ENCODE measurements at places on chromosomes 2 and 18. TPM values are rescaled to one million over a fixed set of nuclear protein-coding genes. Genes with fewer than 3 reads are reported as not detected.
A peak's percentile ranks its signal among the peaks of the same experiment; 100 is the strongest.

Gene MALL
- 24.1 TPM for total RNA-seq

Gene LOXL3
- total RNA-seq = 9.2 TPM

Gene DUSP19
- total RNA-seq = 3.0 TPM

Gene C2orf72
- 2.7 TPM for total RNA-seq

Gene KCNE4
- 7.3 TPM for total RNA-seq

Gene MSH2
- total RNA-seq = 25.1 TPM

Gene EML6
- 0.89 TPM for total RNA-seq

Gene SERPINB13
- not detected for total RNA-seq

Gene ABCG5
- total RNA-seq = not detected

Gene SAG
- not detected for total RNA-seq

Gene MGAT4A
- 46.0 TPM for total RNA-seq

Gene PDE1A
- total RNA-seq = 45.7 TPM

Gene FBXO15
- 2.6 TPM for total RNA-seq

DNA sequence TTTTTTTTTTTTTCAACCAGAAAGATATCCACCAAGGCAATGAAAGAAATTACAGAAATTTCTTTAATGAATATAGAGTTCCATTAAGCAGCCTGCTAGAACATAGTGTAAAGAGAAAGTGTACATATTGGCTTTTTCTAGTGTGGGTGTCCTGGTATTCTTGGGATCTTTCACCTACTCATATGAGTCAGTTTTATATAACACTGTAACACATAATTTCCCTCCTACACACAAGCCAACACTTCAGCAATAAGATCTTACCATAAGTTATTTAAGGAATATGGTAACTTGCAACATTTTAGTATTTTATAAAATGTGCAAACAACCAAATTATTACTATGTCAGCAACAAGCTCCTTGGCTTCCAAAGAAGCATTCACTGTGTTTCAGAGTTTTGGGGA is 59.9 kb downstream of the ZRANB3 start:
- DNase-seq = no peak

DNA sequence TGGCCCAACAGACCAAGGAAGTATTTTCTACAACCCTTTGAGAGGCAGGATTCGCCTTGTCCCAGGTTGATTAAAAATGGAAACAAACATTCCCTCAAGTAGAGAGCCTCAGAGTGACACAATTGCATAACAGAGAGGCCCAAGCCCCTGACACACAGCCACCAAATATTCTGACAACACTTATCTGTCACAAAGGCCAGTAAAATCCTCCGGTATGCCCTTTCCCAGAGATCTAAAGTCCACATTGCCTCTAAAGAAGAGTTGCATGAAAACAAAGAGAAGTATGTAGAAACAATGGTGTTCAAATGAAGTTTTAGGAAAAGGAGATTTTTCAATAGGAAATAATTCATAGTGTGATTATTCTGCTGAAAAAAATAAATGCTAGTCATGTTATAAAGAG is 32.1 kb downstream of the DSEL start:
- DNase-seq = no peak

DNA sequence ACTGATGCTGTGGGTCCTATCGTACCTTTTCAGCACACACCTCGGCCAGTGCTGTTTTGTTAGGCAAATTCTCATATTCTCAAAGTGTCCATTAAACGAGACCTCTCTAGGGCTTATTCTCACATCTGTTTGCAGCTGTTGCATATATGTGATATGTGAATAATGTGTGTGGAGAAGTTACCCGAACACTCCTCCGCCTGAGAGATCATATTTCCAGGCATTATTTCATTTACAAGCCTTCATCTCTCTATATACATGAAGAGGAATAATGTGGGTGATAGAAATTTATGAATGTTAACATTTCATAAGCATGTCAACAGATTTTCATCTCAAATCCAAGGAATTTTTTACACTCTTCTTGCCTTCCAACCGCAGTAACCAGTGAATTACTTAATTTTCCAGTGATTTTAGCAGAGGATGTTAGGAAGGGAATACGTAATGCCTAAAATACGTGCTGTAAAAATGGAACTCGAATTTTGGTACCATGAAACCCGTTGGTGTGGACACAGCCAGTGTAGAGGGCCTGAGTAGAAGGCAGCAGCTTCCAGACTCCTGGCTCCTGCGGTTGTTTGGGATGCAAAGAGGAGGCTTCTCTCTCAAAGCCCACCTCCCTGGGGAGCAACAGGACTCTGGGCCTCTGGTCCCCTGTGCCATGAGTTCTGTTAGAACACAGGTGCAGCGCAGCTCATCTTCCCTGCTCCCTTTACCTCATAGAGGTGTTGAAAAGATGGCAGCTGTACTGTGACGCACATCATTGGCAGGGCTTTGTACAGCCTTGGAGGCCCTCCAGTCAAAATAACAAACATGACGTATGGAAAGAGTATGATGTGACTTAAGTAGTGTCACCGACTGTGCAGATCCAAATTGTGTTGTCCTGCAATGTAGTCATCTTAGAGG is 280.1 kb downstream of the NEDD4L start:
- DNase-seq = no peak

- no peak for DNase-seq
These were observed 104.0 kb downstream of the PRPF40A start for GRCh38 chr2:152613235-152613634.

- no peak for DNase-seq
These were observed 209.4 kb upstream of the RBBP8 start for GRCh38 chr18:22723773-22724172.

DNA sequence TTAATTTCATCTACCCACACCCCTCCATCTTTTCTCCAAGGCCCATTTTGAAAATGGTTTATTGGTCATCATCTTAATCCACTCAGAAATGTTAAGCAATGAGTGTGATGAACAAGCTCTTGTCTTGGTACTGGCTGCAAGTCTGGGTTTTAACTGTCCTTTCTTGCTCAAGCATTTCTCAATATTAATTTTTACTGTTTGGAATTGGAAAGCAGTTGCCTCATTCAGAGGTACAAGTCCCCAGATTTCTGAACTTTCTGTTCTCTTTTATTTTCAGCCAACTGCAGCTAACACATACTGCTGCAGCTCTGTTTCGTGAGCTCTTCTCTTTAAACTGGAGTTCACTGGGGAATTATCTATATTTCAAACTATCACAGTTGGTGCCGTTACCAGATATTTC is 99.4 kb upstream of the TEX51 start:
- DNase-seq = no peak

DNA sequence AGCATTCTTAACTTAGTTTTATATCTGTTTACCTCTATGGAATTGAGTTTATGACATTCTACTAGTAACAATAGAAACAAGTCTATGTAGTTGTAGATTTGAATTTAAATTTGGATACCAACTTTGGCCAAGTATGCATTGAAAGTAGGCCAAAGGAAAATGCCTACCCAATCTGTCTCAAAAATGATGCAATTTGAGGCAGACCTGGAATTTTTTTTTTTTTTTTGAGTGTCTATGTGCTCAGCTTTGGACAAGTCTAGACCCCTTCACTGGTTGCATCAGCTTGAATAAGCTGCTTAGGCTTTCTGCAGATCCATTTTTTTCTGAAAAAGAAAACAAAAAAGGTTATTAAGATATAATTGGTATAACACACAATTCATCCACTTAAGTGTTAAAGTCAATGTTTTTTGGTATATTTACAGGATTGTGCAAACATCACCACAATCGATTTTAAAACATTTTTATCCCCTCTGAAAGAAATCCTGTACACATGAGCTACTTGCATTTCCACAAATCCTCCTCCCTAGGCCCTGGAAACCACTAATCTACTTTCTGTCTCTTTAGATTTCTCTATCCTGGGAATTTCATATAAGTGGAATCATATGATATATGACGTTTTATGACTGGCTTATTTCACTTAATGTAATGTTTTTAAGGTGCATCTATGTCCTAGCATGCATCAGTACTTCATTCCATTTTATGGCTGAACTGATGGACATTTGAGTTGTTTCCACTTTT is 185.1 kb upstream of the CCDC68 start:
- no peak for DNase-seq

GRCh38 chr2:181738563-181738962 is 58.2 kb upstream of the NEUROD1 start:
- no peak for DNase-seq

DNA sequence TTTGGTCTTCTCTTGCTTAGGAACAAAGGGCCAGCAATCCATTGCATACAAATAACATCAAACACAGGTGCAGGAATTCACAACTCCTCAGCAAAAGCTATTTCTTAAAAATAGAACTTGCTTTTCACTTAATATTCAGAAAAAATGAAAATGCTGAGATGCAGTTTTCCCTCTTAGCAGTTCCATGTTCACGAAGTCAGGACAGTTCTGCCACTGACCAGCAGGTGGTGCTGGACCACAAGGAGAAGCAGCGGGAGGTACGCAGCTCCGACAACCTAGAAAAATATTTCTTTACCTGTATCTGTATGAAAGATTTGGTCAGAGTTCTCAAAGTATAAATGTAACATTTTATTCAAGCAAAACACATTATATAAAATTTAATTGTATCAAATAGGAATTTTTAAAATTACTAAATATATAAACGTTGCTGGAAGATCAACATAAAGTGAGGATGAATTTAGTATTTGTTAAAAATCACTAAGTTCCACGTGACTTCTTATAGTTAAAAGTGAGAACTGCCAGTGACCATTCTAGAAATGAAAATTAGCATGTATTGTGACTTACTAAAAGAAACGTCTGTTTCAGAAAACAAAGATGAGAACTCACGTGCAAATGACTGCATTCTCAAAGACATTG is 48.8 kb downstream of the ADNP2 start:
- peak; percentile 90 for DNase-seq

DNA sequence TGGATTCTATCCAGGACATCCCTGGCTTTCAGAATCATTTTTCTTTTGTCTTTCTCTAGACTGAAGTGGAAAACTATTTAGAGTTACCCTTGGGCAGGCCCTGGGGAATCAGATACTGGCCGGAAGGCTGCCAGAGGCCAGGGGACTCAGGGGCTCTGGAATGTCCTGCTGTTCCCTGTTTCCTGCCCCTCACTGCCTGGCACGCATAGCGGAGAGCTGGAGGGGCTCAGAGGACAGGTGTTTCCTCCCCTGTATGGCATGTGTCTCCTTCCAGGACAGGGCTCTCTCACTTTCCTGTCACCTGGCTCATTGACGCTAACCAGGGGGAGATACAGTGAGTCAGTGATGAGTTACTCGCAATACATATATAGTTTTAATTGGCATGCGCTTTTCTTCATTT is 38.8 kb downstream of the DYSF start:
- peak; percentile 32 for DNase-seq

- DNase-seq = no peak
These were observed 77.3 kb upstream of the SMAD7 start for GRCh38 chr18:49028091-49028490.

DNA sequence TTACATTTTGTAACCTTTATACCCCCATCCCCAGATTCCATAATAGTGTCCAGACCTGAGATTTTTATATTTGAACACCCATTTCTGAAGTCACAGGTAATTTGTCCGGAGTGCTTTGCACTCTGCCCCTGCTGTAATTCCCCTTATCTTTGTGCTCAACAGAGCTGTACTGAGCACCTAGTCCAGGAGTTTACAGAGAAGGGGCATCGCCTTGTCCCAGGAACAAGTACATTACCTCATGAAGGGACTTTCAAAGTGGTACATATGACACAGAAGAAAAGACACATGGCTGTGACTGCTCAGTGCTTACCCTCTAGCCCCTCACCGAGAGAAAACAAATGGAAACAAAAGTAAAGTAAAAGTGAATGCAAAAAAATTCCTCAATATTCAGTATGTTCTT is 373.5 kb downstream of the SOX11 start:
- DNase-seq = no peak

GRCh38 chr2:201858281-201859184 is 52.2 kb downstream of the CDK15 start:
- peak; percentile 62 for DNase-seq

DNA sequence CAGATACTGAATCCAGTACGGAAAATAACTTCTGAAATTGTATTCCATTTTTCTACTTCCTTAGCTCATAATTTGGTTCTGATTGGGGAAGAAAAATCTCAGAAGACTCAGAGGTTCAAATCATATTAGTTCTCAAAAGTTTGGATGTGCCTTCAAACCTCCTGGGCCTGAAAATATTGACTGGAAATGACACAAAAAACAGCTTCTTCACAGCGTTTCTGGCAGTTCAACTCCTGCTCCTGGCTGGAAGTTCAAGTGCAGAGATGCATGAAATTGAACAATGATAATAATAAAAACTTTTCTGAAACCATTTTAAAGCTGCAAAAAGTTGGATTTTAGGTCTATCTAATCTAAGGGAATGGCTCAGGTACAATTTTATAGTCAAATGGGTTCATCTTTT is 1459.9 kb upstream of the CELF4 start:
- no peak for DNase-seq

- DNase-seq = no peak
These were observed 467.6 kb upstream of the HS6ST1 start for GRCh38 chr2:128786316-128786715.

GRCh38 chr2:105691947-105692390 is 52.7 kb upstream of the NCK2 start:
- no peak for DNase-seq

GRCh38 chr18:75319905-75320304 is 107.6 kb downstream of the SMIM21 start:
- no peak for DNase-seq

DNA sequence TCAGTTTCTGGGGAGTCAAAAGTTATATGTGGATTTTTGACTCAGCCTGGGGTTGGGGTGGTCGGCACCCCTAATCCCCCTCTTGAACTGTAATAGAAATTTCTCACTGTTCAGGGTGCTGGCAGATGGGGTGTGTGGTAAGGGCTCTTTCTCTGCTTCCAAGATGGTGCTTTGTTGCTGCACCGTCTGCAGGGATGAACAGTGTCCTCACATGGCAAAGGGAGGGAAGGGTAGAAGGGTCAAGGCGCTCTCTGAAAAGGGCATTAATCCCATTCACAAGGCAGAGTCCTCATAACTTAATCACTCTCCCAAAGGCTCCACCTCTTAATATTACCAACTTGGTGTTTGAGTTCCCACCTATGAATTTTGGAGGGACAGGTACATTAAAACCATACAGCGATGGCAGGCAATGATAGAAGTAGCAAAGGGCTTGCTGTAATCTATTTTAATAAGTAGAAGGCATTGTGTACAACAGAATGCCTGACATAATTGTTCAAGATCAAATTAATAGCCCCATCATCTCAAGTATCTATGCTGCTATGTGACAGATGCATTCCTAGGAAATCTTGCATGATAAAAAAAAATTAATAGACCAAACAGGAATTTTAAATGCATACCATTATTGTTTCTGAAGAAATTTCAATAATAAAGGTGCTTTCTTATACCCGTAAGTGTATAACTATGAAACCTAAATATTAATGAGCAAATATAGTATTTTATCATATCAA is 28.1 kb downstream of the MMADHC start:
- DNase-seq = no peak

GRCh38 chr2:132549935-132550670 is 119.9 kb downstream of the LYPD1 start:
- no peak for DNase-seq

DNA sequence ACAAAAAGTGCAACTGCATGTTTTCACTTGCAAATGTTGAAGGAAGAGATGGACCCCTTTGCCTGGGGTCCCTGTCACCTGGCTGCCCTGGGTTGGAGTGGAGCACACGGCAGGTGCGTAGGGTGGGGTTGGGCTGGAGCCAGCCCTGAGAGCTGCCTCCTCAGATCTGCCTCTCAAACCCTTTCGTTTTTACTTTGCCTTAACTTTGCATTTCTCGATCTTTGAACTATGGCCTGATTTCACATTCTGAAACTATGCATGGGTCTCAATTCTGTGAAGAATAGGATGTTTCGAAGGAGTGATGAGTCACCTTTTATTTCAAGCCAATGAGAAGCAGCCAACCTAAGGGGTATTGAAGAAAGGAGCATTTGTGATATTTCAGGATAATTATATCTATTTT is 132.8 kb downstream of the ACOXL start:
- no peak for DNase-seq
